MV-4-11 (cell line): ENCODE measurements at places on chromosomes 2 and 18.

- DNase-seq = no peak
These were observed 252.6 kb upstream of the LINC00305 start for GRCh38 chr18:64401268-64402060.

GRCh38 chr2:232871418-232871834 lies 1.4 kb downstream of the SNORC start:
- DNase-seq = no peak

DNA sequence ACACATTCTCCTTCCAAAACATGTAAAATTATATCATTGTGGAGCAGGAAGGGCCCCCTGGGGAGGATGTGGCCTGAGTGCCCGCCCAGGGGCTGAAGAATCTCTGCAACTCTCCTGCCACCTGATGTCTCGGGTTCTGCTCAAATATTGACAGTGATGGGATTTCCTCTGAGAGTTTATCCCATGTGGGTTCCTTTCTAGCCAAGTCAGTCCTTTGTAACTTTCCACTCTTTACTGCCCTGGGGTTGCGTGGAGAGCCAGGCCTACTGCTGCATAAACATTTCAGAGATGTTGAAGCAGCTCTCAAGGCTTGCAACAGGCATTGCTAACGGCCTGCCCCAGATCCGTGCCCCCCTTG lies 4.0 kb upstream of the RAB17 start:
- DNase-seq = no peak

GRCh38 chr2:120912101-120912985 lies 176.7 kb downstream of the GLI2 start:
- no peak for DNase-seq

DNA sequence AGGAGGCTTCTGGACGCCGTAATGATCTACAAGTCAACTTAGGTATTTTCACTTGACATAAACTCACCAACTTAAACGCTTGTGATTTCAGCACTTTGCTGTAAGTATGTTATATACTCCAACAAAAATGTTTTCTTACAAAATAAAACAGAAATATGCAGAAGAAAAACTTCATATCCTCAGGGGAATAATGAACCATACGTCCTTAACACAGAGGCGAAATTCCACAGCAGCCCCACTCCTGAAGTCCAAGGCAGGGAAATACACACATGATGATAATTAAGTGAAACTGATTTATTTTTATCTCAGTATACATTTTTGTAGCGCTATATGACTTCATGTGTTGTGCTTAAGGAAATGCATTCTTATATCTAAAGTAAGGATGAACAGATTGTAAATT lies 335.4 kb upstream of the VWC2L start:
- no peak for DNase-seq

DNA sequence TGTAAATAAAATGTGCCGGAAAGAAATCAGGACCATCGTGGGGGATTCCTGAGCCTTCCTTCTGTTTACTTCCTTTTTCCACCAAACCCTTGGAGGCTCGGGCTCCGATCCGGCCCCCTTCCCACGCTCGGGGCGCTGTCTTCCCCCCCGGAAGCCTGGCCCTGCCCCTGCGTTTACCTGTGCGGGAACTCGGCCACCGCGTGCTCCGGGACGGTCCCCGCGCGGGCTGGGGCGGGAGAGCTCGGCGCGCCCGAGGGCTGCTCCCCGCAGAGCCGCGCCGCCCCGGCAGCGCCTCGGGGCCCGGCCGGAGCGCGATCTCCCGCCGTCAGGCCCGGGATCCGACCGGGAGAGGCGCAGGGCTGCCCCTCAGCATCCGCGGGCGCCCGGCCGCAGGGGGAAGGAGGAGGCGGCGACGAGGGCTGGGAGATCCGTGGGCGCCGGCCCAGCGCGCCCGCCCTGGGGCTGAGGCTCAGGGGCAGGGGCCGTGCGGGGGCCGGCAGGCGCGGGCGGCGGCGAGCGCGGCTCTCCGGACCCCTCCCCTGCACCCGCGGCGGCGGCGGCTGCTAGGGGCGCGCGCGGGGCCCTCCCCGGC lies 435 bp downstream of the ADCY3 start:
- DNase-seq = no peak

GRCh38 chr2:229695961-229696360 lies 18.4 kb downstream of the DNER start:
- DNase-seq = no peak
